ENCODE measurements at places on chromosomes 11 and 22.
A peak's percentile ranks its signal among the peaks of the same experiment; 100 is the strongest.

DNA sequence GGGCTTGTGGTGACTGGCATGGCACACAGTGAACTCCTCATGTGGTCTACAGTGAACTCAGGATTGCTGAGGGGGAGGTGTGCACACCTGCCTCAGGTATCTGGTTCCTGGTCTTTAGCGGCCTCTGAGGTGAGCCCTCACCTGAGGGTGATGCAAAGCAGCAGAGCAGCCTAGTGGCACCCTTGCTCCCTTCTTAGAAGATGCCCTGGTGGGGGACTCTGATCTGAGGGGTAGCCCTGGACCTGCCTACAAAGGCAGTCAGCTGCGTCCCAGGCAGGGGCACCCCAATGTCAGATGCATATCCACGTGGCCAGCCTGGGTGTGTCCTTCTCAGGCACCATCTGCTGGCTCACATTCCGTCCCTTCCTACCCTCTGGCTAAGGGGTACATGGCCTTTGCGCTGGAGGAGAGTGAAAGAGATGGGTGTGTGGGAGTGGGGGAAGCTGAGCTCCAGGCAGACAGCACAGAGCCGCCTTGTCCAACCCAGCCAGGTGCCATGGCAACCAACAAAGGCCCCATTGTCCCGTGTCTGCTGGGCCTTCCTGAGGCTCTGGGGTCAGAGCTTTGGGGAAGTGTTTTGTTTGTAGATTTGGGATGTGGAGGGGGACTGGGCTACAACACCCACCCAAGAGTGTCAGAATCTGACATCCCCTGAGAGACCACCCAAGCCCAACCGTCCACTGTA, 5.8 kb downstream of the PLEKHB1 start:
- DNase-seq: no peak

DNA sequence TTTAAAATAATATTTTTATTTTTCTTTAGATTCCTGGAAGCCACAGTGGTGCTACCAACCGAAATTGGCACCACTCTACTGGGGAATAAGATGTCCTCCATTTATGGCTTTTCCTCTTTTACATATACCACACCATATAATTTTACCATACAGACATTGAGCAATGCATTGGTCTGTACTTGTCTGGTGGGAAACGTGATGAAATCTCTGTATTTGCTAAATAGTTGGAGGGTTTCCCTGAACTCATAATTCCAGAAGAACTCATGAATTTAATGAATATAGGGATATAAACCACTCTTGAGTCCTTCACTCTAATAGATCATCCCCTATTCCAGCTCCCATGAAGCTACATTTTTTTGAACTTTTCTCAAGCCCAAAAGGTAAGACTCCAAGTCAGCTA, 28.0 kb upstream of the MMP13 start:
- no peak for DNase-seq

GRCh38 chr11:109267293-109268095, 154.5 kb upstream of the C11orf87 start:
- DNase-seq: no peak

DNA sequence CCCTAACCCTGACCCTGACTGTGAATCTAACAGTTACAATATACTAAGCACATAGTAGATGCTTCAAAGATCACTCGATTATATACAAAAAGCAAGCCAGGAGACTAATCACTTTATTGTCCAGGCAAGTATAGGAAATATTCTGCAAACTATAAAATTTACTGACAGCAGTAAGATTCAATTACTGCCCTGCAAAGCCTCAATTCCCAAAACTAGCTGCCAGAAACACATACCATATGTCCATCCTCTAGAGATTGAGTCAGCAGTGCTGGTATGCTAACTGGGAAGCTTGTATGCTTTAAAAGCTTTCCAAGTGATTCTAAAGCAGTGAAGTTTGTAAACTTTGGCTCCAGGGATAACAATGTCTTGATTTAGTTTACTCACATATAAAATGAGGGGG, 26.1 kb downstream of the CSTF3 start:
- DNase-seq: no peak

DNA sequence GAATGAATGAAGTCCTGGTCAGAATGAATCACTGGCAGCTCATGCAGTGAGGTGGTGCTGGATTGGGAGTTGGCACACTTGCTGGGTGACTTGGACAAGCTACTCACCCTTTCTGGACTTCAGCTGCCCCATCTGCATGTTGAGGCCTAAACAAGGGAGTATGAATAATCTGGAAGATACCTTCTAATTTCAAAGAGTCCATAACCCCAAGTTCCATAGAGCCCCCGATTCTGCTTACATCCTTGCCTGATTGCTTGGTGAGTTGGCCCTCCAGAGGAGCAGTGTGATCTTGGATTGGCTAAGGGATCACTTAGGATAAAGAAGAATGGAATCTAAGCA, 18.3 kb upstream of the ACCSL start:
- DNase-seq: no peak

DNA sequence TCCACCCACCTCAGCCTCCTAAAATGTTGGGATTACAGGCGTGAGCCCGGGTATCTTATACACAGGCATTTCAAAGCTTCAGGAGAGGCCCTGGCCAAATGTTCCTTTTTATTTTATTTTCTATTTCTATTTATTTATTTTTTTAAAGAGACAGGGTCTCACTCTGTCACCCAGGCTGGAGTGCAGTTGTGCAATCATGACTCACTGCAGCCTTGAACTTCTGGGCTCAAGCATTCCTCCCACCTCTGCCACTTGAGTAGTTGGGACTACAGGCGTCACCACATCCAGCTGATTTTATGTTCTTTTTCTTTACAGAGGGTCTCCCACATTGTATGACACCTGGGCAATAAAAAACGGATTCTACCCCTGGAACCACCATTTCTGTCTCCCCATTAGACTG, 71.2 kb downstream of the FBXO7 start:
- DNase-seq: no peak

DNA sequence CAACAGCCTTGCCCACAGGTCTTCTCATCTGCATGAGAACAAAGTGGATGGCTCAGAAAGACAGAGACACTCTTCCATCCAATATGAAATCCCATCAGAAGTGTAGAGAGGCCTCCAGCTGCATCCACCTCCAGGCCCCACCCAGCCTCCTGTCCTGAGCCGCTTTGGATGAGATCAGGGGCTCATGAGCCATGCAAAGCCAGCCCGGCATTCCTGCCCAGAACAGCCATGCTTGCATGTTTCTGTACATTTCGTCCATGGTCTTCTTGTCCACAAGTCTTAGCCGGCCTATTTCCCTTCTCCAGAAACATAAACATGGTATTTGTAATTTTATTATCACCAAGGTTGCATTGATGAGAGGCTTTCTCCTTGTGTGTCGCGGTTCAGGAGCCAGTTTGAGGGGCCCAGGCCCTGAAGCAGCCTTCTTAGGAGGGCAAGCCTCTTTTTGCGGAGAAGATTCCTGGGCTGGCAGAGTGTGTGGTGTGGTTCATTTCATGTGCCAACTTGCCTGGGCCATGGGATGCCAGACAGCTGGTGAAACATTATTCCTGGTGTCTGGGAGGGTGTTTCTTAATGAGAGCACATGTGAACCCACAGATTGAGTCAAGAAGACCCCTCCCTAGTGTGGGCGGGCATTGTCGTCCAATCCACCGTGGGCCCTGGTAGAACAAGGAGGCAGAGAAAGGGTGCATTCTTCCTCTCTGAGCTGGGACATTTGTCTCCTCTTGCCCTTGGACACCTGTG, 928.9 kb downstream of the TBC1D22A start:
- no peak for DNase-seq

DNA sequence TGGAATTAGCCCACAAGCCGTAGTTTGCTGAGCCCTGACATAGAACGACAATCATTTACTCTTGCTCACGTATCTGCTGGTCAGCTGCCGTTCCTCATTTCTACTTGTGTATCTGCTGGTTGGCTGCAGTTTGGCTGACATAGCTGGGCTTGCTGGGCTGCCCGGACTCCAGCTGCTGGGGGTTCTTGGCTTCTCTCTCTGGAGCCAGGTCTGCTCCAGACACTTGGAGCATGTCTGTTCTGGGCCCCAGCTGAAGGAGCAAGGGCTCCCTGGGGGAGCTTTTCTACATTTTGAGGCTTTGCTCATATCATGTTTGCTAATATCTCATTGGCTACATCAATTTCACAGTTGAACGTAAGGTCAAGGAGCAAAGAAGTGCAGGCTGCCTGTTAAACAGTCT, 47.3 kb downstream of the PRDM11 start:
- no peak for DNase-seq

DNA sequence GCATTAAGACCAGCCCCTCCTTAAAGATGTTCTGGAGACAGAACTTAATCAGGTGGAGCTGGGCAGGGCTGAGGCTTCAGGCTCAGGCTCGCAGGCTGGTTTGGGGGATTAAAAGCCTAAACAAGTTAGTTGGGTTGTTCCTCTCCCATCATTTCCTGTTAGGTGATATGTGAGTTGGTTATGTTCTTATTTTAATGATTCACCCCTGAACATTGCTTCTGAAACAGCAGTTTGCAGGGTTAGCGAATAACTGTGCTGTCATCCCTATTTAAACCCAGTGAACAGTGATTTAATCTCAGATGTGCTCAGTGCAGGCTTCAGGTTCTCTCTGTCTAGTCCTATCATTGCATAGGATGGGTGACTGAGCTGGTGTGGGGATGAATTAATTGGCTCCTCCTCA, 47.4 kb upstream of the BIRC3 start:
- no peak for DNase-seq

- DNase-seq: no peak
Observed at GRCh38 chr11:22688914-22689313, 22.5 kb downstream of the GAS2 start.

- DNase-seq: no peak
Observed at GRCh38 chr11:126102436-126102981, 39.8 kb upstream of the CDON start.

DNA sequence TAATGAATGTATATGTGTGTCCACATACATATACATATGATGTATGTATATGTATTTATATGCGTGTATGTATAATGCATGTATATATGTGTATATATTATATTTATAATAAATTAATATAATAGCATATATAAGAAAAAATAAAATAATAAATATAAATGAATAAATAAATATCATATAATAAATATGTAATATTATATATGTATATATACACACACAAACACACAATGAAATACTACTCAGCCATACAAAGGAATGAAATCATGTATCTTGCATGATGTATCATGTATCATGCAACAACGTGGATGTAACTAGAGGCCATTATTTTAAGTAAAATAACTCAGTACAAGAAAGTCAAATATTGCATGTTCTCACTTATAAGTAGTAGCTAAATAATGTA, 788.7 kb upstream of the CHORDC1 start:
- no peak for DNase-seq

DNA sequence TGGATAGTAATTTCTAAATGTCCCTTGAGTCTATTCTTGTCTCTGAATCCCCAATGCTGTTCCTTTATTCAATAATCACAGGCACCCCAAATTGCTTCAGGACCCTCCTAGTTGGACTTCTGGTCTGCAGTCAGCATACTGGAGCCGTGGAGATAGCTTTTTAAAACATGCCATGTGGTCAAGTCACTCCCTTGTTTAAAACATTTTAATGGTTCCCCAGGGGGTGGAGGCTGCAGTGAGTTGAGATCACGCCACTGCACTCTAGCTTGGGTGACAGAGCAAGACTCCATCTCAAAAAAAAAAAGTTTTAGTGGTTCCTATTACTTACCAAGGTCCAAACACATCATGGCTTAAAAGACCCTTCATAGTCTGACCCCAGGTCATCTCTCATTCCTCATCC, 220.3 kb downstream of the ADAMTS15 start:
- no peak for DNase-seq

GRCh38 chr11:69219991-69220390, 64.3 kb downstream of the SMIM38 start:
- DNase-seq: no peak

DNA sequence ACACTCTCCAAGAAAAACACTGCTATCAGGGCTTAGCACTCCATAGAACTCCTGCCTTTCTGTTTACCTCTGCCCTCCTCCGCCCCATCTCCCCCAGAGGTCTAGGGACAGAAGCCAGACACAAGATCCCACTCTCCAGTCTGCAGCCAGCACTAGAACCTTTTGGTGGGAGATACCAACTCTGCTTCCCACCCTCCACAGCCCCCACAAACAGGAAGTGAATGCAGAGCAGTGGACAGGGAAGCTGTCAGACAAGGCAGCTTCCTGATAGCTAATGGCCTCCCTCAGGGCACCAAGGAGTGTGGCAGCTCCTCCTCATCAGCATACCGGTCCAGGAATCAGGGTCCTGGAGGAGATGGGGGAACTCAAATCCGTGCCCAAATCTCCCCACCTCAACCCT, 5.1 kb downstream of the SCN4B start:
- DNase-seq: no peak

GRCh38 chr22:41157083-41157482, 48.0 kb upstream of the L3MBTL2 start:
- DNase-seq: no peak

DNA sequence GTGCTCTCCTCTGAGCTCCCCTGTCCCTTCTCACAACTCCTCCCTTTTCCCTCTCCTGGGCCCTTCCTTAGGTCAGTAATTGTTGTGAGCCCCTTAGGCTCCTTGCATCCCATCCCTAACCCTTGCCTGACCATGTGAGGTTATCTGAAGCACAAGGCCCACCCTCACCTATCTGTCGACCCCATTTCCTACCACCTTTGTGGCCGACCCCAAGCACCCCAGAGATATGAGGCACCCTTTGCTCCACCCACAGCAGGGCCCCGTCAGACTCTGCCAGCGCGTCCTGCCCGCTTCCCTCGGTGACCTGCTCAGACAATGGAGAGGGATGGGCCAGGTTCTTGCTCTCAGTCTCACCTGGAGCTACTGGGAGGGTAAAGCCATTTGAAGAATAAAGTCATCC, 1.3 kb downstream of the GNG3 start:
- DNase-seq: no peak

- no peak for DNase-seq
Observed at GRCh38 chr22:40499209-40499623, 128.8 kb downstream of the SGSM3 start.

- DNase-seq: peak; percentile 64
Observed at GRCh38 chr22:44023404-44024287, 456 bp upstream of the PARVB start.

GRCh38 chr11:72111300-72112142, 974 bp downstream of the ANAPC15 start:
- no peak for DNase-seq

- no peak for DNase-seq
Observed at GRCh38 chr22:34160141-34160783, 240.0 kb upstream of the LARGE1 start.

- DNase-seq: no peak
Observed at GRCh38 chr11:84963240-84963639, 663.9 kb downstream of the DLG2 start.
